Stimulated activated CD8-positive, alpha-beta memory T cell treated with anti-CD3 and anti-CD28 coated beads, Interleukin-15, amount 100 ng/mL, for 4 hours (primary cell): ENCODE measurements at places on chromosomes 6 and 20.
A peak's percentile ranks its signal among the peaks of the same experiment; 100 is the strongest.

GRCh38 chr20:4883051-4883450 lies 118.3 kb downstream of the SLC23A2 start:
- no peak for DNase-seq

GRCh38 chr6:54320871-54321270 lies 12.6 kb downstream of the TINAG start:
- DNase-seq = no peak

DNA sequence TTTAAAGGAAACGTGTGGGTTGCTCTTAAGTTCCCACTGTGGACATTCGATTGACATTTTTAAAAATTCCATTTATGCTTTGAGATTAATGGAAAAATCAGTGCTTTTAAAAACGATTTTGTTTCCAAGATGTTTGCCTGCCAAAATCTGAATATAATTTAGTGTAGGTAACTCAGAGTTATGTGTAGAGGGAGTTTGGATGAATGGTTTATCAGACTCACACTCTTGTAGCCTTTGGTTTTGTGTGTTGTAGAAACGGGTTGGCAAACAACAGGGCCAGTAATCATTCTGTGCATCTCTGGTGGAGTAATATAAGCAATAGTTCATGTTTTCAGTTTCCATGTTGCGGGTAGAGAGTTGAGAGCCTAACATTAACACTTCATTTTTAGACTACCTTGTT lies 140.6 kb downstream of the RPS12 start:
- no peak for DNase-seq

DNA sequence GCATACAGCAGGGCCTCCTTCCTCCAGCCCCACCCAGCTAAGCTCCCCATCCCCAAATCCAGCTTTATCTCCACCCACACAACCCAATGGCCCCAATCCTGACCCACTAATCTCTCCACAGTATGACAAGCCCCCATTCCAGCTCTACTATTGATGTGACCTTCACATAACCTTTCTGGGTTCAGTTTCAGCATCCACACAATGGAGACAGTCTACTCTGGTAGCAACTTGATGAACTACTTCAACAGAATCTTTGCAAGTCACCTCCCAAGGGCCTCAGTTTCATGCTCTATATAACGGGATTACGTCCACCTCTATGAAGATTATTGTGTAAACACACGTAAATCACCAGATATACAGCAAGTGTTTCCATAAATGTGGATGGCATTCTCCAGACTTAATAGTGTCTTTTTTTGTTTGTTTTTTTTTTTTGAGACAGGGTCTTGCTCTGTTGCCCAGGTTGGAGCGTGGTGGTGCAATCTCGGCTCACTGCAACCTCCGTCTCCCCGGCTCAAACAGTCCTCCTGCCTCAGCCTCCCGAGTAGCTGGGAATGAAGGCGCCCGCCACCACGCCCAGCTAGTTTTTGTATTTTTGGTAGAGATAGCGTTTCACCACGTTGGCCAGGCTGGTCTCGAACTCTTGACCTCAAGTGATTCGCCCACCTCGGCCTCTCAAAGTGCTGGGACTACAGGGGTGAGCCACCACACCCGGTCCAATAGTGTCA lies 1.4 kb downstream of the AHCY start:
- no peak for DNase-seq

- DNase-seq = no peak
Measured at GRCh38 chr6:36751091-36751490, 53.5 kb downstream of the RAB44 start.

DNA sequence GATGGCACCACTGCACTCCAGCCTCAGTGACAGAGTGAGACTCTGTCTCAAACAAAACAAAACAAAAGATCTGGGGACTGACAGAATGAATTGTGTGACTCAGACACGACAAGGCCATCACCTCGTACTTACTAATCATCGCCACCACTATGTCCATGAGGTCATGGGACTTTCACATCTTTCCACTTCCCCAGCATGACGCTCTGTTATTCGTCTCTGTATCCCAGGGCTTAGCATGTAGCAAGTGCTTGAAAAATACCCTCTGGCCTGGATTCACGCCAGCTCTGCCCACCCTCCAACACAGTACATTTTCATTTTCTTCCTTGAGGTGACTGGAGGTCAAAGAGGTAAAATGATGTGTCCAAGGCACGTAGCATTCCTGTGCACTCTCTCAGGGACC lies 27.8 kb downstream of the FGD2 start:
- DNase-seq = no peak

DNA sequence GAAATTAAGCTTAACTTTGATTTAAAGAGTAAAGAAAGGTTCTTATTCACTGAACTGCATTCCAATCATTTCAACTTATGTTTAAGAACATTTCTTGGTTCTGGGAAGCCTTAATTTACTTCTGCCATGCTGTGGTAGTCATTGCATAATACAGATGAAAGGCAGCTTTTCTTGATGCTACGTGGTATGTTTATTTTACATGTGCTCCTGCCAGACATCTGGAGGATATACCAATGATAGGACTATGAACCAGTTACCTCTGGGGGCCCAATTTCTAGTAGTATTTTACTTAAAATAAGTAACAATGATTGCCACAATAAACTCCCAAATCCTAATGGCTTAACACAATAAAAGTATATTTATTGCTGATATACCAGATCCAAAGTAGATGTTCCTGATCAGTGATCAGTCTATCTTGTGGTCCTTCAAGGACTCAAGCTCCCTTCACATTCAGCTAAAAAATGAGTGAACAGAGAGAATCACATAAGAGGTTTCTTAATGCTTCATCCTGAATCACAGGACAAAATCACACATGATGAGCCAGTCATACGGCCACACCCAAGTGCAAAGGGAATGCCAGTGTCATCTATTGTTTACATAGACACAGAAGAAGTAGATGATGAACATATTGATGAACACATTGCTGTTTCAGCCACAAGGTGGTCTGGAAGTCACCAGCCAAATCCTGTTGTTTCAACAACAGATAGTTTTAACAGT lies 56.5 kb upstream of the CCN2 start:
- DNase-seq = no peak

DNA sequence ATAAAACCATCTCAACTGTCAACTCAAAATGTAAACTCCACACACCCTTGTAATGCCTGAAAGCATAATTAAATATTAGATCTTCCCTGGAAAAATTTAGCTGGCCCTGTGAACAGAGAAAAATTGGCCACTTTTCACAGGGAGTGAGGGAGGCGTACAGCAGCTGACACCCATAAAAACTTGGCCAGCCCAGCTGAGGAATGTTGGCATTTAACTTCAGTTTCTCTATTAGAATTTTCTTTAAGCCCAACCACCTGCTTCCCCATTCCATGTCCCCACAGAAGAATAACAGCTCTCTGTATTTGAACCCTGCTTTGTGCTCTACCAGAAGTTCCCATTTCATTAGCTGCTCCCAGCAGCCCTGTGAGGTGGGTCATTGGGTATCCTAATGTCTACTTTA lies 41.0 kb downstream of the PKHD1 start:
- no peak for DNase-seq

DNA sequence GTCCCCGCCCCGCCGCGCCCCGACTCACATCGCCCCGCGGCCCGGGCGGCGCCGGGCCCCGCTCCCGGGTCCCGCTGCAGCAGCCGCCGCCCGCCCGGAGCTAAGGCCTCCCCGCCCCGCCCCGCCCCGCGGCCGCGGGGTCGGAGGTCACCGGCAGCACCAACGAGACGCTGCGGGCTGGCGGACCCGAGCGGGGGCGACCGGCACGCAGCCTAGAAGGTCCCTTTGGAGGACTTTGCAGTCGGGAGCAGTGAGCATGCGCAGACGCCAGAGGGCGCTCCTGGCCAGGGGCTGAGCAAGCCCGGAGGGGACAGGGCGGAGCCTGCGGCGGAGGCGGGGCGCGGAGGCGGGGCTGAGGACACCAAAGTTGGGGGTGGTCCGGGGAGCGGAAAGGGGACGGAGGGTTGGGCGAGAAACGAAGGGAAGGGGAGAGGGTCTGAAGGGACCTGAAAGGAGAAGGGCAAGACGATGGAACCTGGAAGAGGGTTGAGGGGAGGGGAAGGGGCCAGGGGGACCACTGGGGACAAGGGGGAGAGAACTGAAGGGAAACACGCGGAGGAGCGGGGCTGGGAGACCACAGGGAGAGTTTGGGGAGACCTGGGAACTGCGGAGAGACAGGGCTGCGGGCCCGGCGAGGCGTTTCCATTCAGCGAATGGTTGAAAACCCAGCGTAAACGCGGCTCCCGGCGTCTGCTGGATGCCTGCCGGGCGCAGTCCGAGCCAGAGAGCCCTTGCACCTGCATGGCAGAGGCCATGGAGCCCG lies at the start of gene FRS3:
Gene FRS3 (minus strand): TSS at position 113 of the 763 bp plus-strand sequence. CDS start 2,913 bp downstream, outside the sequence.
- DNase-seq = peak; percentile 97

DNA sequence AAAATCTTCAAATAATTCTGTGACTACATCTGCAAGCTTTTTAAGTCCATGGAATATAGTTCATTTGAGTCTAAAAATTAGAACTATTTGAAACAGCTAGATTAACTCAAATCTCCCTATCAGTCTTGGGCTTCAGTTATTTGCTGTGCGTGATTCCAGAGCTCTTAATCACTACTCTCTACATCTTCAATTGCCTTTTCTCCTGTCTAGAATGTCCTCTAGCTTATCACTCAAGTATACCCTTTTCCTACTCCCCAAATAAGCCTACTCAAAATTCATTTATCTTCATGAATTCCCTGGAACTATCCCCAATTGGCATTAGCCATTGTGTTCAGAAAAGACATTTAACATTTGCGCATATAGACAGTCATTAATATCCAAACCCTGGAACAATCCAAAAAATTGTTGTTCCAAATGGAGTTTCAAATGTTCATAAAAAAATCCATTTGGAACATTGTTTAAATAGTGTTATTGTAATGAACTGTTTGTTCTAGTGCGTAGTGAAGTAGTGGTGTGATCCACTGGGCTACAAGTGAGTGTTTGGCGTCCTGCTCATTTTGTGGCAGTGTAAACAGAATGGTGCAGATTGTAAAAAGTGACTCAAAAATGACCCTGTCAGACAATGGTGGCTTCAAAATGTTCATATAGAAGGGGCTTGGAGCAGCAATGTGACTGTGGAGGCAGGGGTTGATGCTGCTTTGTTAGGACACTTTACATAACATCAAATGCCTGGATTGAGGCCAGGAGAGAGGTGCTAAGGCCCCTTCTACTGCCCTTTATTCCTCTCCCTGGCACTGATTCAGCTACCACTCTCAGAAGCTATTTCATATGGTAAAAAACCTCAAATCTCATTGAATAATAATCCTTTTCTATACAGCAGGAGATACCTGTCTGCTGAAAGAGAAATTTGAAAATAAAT lies 122.3 kb downstream of the KIF6 start:
- no peak for DNase-seq

DNA sequence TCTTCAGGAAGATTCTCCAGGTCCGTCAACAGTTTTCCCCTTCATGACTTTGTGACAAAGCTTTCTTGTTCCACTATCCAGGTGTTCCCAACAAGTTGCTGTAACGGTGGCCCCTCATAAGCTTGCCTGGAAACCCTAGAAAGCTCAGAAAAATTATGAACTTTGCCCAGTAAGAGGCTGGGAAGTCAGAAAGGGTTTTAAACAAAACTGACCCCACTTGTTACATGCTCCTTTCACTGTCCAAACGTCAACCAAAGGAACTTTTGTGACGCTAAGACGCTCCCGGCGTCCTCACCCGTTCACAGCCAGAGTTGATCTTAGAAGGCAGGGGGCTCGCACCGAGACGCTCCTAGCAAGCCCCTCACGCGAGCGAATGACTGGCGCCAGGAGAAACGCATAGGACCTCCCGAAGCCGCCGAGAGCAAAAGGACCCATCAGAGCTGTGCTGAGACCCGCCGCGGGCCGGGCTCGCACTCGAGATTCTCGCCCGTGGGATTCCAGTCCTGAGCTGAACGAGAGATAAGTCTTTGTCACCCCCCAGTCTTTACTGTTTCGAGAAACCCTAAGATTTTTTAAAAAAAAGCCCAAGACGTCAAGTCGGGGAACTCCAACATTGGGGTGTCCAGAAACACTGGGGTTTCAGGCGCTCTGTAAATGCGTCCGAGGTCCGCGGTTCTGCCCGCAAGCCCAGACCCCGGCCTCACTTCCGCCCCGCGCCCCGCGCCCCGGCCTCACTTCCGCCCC lies 544 bp upstream of the ACAT2 start:
- no peak for DNase-seq

DNA sequence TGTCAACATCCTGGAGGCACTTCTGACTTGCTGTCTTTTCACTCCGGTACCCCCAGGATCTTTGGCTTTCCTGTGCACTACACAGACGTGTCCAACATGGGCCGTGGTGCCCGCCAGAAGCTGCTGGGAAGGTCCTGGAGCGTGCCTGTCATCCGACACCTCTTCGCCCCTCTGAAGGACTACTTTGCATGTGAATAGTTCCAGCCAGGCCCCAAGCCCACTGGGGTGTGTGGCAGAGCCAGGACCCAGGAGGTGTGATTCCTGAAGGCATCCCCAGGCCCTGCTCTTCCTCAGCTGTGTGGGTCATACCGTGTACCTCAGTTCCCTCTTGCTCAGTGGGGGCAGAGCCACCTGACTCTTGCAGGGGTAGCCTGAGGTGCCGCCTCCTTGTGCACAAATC lies 12.0 kb upstream of the MAPRE1 start:
- DNase-seq = no peak

DNA sequence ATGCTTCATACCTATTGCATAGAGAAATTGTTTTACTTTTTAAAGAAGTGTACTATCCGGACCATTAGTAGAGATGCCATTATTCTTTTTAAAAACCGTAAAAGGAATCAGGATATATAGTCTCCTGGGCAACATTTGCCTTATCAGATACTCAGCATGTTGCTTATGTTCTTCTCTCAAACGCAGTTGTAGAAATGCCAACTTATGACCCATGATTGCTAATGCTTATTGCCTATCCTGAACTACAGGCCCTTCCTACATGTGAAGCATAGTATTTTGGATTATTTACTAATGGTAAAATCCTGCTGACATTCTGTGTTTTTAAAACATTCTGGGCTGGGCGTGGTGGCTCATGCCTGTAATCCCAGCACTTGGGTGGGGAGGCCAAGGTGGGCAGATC lies 99.5 kb downstream of the FOXO3 start:
- DNase-seq = no peak

DNA sequence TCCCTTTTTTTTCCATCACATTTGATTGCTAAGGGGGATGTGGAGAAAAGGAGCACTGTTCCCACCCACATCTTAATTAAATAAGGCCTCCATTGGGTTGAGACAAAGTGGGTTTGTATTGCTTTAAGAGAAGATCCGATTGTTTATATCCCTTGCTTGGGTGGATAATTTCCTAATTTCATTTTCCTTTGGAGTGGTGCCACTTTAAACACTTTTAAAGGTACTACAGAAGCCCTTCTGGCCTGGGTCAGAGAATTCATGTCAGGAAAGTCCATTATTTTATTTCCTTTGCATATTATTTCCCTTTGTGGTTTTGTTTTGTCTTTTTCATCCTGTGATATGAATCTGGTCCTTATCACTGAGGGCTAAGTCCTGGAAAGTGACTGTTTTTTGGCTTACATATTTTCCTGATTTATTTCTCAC lies 56.9 kb downstream of the PHACTR2 start:
- DNase-seq = no peak
